ENCODE measurements at places on chromosomes 6 and 20.
A peak's percentile ranks its signal among the peaks of the same experiment; 100 is the strongest.

- peak; percentile 90 for DNase-seq
Measured at GRCh38 chr20:25233016-25233772, 14.7 kb upstream of the PYGB start.

DNA sequence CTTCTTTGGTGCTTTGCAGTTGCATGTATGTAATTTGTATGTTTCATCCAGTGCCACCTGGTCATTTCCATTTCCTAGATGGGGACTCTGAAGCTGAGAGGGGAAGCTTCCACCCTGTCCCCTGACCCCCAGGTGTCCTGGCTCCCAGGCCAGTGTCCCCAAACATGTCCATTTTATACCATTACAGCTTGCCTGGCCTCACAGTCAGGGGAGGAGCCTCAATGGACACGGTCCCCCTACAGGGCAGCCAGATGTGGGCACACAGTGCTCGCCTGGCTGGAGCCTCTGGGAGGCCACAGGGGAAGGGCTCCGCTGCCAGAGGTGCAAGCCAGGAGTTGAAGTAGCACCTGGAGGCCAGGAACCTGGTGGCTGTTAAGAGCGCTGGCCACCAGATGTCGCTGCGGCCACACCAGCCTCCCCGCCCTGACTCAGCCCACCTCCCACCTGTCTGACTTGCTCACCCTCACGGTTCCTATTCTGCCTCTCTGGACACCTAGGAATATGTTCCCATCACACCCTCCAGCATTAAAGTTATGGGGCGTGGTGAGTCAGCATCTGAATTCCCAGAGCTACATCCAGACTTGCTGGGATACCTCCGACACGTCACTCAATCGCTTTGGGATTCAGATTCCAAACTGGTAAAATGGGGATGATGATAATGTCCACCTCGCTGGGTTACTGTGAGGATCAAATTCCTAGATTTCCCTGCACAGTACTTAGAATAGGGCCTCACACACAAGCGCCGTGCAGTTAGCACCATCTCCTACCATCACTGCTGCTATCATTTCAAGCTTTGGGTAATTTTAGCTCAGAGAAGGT is 107.4 kb downstream of the SULF2 start:
- DNase-seq = no peak

DNA sequence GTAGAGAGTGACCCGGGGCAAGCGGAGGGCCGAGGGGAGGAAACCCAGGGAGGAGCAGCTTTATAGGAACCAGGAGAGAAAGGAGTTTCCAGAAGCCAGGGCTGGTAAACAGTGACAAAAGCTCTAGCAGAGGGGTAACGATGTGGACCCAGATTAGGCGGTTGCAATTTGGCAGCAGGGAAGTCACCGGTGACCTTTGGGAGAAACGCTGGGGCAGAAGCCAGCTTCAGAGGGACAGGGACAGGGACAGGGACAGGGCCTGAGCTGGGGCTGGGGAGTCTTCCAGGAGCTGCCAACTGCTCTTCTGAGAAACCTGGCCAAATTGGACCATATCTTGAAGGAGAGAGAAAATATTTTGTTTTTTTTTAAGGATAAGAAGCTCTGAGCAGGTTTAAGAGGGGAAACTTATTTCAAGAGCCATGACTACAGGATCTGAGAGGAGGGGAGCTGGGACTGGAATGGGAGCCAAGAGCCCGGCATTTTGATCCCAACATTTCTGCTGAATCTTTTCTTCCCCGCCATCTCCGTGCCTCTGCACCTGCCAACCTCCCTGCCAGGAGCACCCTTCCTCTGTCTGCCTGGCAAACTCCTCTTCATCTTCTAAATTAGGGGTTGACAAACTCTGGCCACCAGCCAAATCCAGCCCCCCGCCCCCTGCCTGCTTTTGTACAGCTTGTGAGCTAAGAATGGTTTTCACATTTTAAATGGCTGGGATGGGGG is 22.6 kb upstream of the PREX1 start:
- no peak for DNase-seq

DNA sequence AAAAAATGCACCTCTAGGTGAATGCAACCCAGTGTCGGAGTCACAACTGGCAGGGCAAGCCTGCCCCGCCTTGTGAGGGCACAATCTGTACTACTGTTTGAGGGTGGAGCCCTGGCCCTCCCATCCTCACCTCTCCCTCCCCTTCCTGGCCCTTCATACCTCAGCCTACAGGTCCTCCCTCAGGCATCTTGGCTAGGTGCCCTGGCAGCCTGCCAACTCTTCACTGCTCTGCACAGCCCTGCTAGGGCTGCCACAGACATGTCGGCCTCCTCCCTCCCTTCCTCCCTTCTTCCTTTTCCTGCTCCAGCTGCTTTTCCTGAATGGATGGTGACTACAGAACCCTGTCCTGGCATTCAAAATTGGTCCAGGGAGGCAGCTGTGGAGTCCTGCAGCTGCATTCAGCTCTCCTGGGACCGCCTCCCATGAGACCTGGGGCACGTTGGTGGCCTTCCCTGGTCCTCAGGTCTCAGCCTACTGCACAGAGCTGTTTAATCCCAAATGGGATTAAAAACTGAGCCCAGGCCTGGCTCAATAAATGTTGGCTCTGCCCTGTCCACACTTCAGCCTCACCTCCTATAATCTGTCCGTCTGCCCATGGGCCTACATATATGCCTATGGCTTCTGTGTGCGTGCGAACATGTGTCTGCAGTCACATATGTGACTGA is 52.7 kb downstream of the CDH22 start:
- DNase-seq = no peak

- no peak for DNase-seq
Measured at GRCh38 chr6:13407709-13408695, 79.4 kb downstream of the GFOD1 start.

DNA sequence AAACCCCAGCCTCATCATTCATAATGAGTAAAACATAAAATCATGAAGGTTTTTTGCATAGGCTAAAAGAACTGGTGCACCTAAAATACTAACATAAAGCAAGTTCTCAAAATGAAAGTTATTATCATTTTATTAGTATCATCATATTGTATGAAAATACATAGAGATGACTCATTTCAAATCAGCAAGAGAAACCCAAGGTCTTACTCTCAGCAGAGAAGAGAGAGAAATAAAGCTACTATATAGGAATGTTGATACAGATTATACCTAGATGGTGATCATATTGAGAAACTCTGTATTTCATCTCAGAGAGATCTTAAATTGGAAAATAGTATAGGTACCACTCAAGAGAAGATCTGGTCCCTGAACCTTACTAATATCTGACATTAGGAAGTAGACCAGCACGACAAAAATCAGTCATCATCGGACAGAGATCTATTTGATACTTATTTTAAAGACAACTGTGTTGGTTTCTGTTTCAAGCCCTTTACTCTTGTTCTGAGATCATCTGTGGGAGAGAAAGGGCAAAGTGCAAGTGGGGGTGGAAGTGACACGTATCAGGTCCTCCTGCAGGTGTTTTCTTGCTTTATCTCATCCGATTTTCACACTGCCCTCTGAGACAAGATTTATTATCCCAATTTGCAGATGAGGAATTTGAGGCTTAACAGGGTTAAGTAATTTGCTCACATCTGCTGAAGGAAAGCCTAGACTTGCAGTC is 532.3 kb downstream of the MAFB start:
- no peak for DNase-seq

DNA sequence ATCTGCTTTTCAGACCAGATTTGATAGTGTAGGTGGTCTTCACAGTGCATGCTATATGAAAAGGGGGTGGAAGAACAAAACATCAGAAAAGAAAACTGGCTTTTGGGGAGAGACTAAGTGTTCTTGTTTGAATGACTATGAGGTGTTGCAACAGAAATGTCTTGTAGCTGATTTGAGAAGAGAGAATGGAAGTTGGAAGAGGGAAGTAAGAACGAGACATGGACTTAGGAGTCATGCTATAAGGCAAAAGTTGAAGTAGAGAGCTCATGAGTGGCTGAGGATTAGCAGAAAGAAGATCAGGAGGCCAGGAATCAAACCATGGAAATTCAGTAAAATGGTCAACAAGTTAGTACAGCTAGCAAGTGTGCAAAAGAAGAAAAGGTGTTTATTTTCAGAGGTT is 32.1 kb downstream of the FNDC1 start:
- no peak for DNase-seq

- no peak for DNase-seq
Measured at GRCh38 chr20:2544211-2544610, 7.8 kb downstream of the TMC2 start.

GRCh38 chr6:149467265-149467664 is 17.5 kb downstream of the ZC3H12D start:
- DNase-seq = no peak

DNA sequence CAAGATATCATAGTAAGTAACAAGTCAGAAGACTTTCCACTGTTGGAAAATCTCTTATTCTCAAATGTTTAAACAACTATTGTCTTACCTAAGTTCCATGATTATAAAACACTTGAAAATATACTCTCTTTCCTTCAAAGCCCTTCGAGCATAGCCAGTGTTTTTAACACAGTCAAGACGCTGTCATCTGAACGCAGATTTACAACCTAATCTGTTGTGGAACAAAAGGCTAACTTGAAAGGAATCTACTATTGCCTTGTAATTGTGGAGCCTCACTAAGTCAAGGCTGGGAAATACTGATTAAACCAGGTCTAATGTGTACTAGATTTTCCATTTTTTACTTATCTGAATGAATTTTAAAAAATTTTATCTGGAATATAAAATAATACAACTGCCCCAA is 205.8 kb downstream of the TRDN start:
- DNase-seq = no peak

DNA sequence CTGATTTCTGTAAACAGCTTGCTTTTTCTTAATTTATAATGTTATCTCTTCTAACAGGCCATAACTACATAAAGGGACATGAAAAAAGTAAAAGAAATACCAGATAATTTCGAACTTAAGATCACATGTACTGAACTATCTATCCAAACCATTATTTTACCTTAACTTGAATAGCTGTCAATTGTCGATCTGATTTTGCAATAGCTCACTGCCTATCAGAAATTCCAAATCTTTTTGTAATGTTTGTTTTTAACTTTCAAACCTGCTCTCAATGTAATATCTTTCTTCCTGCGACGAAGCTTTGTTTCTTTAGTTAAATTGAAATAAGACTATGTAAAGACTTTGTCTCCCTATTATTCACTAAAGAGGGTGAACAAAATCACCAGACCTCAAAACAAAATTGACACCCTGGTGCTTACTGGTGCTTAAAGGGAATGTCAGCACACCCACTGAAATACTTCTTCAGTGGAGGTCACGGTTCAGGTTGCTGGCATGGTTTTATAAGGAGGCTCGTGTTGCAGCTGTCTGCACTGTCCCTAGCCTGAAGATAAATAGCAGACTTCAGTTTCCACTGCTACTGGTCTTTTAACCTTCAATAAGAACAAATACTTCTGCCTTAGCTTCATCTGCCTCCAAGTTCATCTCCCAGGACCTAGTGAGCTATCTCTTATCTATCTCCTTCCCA is 117.5 kb upstream of the QKI start:
- DNase-seq = no peak

DNA sequence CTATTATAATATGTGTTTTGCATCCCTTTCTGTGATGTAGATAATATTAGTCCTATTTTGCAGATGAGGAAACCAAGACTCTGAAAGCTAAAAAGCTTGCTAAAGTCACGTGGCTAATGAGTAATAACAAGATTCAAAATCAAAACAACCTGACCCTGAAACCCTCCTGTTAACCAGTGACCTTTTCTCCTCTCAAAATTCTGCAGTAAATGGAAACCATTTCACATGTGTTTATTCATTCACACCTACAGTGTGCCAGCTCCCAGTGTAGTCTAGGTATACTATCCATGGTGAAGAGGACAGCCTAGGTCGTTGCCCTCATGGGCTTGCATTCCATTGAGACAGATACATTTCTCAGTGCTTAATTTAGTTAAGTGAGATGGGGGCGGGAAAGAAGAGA is 30.6 kb upstream of the PHACTR2 start:
- no peak for DNase-seq

DNA sequence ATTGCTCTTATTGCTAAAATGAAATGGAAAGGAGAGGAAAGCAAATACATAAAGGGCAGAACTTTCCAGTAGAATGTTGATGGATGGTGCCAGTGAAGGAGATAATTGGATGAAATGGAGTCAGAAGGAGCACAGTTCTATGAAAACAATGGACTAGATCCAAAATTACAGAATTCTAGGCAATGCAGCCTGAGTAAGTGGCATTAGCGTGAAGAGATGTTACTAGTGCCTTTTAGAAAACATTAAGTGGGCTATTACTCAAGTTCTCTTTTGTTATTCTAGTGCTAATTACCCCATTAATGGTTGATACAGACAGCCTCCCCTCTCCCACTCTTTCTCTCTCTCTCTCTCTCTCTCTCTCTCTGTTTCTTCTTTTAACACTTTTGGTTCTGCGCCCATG is 209.5 kb upstream of the RGS17 start:
- no peak for DNase-seq

DNA sequence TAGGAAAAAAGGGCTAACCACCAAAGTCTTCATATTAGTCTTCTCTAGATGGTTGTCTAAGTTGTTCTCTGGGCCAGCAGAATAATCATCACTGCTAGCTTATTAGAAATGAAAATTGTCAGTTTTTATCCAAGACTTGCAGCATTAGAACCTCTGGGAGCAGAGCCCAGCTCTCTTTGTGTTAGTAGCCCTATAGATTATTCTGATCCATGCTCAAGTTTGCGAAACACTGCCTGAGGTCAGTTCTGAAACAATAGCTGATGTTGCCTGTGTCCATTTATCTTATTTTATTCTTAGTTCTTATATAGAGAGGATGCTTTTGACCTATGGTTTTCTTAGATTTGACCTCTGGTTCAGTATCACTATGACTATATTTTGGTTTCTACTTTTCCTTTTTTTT is 66.9 kb downstream of the BCKDHB start:
- DNase-seq = no peak

GRCh38 chr6:36729161-36729524 is 31.5 kb downstream of the RAB44 start:
- no peak for DNase-seq

DNA sequence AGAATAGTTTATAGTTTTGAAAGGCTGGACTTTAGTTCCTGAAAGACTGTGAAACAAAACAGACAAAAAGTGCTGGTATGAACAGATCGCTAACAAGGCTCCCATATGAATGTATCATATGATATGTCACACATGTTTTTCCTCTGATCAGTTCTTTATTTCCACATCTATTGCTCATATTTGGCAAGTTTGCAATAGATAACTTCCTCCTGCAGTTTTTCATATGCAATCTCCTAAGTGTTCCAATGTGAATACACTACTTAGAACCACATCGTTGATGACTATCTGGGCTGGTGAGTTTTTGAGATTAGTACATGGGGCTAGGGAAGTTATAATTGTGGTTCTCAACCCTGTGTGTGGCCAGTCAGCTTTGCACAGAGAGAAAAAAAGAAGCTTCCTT is 23.1 kb downstream of the CRYBG1 start:
- no peak for DNase-seq

- no peak for DNase-seq
Measured at GRCh38 chr6:161226009-161226964, 47.6 kb downstream of the AGPAT4 start.

- DNase-seq = no peak
Measured at GRCh38 chr6:94227741-94228140, 808.4 kb upstream of the EPHA7 start.

- DNase-seq = no peak
Measured at GRCh38 chr6:131159578-131159977, 24.3 kb downstream of the AKAP7 start.
